ENCODE measurements at places on chromosomes 2 and 18.

GRCh38 chr2:228023619-228024018 lies 152.2 kb downstream of the DAW1 start:
- DNase-seq: no peak

DNA sequence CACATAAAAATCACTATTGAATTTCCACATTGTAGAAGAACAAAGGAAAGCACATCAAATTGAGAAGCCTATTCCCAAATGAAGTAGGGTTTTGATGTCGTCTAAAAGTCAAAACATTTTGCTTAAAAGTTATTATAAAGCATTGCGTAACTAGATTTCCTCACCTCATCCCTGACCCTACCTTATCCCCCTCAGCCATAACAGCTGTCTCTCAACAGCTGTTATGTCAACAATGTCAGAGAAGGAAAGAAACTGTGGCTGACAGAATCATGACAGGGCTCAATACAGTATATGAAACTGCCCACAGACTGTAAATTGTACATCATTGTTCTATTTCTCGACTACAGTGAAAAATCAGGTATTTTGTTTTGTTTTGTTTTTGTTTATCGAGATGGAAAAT lies 63.0 kb upstream of the ACVR1C start:
- DNase-seq: no peak

GRCh38 chr2:27170581-27171337 lies 22.0 kb downstream of the TCF23 start:
- DNase-seq: no peak

- no peak for DNase-seq
Measured at GRCh38 chr18:43800584-43800983, 523.3 kb upstream of the SYT4 start.

- DNase-seq: no peak
Measured at GRCh38 chr2:36613801-36614200, 15.8 kb upstream of the FEZ2 start.

DNA sequence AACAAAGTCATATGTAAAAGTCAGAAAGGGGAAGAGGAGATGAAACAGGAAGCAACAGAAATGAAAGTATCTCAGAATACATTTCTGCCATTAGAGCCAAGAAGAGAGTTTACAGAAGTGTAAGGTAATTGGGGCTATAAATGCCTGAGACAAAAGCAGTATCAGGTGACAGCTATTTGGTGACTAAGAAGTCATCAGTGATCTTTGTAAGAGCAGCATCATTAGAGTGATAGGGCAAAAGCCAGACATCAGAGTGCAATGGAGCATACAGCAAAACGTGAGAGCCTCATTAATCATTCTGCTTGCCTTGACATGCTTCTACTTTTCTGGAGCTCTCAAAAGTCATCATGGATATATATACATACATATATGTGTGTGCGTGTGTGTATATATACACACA lies 804.7 kb upstream of the PIK3C3 start:
- peak; percentile 3 for DNase-seq

- DNase-seq: no peak
Measured at GRCh38 chr2:26757873-26758789, 6.0 kb upstream of the SLC35F6 start.

DNA sequence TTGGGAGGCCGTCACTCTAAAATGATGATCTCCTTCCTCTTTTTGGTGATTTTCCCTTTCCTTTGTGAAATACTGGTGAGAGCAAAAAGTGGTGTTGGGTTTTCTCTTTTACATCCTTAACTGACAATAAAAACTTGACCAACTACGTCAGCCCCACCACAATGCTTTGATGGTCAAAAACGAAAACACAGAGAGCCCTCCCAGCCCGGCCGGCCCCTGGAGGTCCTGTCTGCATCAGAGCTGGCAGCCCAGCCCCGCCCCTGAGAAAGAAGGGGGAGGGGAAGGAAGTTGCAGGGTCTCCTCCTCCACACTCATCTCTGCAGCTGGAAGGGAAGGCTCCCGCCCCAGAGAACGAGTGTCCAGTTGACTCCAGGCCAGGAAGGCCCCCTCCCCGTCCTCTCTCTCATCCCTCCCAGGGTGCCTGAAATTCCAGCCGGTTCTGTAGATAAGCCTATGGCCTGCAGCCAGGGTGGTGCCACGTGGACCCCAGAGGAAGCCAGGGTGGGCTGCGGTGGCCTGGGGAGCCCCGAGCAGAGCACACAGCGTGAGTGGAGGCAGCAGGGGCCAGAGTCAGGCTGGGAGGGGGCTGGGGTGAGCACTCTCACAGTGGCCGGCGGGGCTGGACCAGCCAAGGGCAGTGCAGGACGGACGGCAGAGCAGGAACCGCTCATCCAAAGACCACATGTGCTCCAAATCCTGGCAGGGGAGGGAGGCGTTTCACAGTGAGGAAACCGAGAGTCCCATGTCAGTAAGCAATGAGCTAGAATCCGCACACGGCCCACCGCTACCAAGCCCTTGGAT lies 19.8 kb downstream of the BIN1 start:
- no peak for DNase-seq

DNA sequence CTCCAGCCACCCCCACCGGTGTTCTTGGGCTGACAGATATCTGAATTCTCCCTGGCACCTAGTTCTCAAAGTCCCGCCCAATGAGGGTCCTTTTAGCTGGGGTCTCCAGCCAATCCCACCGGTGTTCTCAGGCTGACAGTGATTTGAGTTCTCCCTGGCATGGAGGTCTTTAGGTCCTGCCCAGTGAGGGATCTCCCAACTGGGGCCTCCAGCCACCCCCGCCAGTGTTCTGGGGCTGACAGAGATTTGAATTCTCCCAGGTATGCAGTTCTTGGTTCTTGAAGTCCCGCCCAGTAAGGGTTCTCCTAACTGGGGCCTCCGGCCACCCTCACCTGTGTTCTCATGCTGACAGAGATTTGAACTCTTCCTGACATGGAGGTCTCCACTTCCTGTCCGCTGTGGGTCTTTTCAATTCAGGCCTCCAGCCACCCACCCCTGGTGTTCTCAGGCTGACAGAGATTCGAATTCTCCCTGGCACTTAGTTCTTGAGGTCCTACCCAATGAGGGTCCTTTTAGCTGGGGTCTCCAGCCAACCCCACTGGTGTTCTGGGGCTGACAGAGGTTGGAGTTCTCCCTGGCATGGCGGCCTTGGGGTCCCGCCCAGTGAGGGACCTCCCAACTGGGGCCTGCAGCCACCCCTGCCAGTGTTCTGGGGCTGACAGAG lies 154.6 kb downstream of the ANKRD36 start:
- DNase-seq: no peak

DNA sequence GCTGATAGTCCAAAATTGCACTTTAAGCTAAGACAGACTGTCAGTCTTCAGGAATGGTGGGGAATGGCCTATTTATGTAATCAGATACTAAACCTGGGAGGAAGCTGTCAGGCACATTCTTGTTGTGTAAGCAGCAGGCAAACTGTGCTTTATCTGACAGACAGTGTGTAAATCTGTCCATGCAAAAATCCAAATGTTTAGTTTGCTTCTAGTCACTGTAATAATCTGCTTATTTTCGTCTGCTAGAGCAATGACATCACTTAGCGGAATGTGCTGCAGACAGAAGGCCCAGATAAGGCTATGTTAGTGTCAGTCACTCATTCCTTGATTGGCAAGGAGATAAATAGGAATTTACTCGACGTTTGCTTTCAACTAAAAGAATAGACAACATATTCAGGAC lies 263.5 kb downstream of the ZNF407 start:
- no peak for DNase-seq

- no peak for DNase-seq
Measured at GRCh38 chr2:38248255-38248654, 128.8 kb downstream of the ATL2 start.

- DNase-seq: no peak
Measured at GRCh38 chr2:145484448-145485097, 964.7 kb upstream of the ZEB2 start.

DNA sequence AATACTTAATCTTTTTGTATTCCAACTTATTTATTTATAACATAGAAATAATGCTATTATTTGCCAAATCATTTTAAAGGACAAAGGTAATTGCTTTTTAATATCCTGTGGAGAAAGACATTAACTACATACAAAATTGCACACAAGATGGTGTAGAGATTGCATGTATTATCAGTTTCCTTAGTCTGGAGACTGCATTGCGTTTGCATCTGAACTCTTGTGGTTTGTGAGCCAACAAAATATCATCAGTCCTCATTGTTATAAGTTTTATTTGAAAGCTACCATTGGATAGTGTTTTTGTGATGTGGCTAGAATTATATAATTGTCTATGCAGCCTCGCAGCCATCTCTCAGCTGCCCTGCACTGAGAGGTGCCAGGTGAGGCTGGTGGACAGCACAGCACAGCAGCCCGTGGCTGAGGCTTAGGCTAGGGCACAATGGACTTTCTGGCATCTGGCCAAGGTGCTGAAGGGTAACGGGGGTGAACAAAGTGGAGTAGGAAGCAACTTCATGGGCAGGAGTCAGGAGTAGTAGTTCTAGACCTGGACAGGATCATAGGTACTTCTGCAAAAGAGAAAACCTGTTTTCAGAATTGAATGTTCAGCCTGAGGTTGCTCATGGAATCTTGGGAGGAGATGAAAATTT lies 15.1 kb downstream of the RASGRP3 start:
- DNase-seq: no peak

DNA sequence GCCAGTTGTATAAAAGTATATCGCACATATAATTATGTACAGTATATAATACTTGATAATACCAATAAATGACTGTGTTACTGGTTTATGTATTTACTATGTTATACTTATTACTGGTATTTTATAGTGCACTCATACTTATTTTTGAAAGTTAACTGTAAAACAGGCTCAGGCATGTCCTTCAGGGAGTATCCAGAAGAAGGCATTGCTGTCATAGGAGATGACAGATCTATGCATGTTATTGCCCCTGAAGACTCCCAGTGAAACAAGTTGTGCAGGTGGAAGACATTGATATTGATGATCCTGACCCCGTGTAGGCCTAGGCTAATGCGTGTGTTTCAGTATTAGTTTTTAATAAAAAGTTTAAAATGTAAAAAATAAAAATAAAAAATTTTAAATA lies 20.3 kb upstream of the ASXL3 start:
- no peak for DNase-seq

GRCh38 chr2:84908948-84909713 lies 3.7 kb downstream of the TMSB10 start:
- DNase-seq: no peak

Data from DMS79 (cell line).